ENCODE measurements at places on chromosomes 5 and 9. TPM values are rescaled to one million over a fixed set of nuclear protein-coding genes. Genes with fewer than 3 reads are reported as not detected.

SLC36A3 gene
- not detected for total RNA-seq

ZNF618 gene
- 7.6 TPM for total RNA-seq

ADCY2 gene
- not detected for total RNA-seq

ZFR gene
- total RNA-seq: 61.9 TPM

TMEM215 gene
- 0.03 TPM for total RNA-seq

PCDHGA2 gene
- 0.70 TPM for total RNA-seq

PLAC8L1 gene
- 0.26 TPM for total RNA-seq

SLC34A1 gene
- total RNA-seq: not detected

ORM1 gene
- not detected for total RNA-seq

PIP5KL1 gene
- 1.3 TPM for total RNA-seq

KLHL9 gene
- total RNA-seq: 19.6 TPM

URM1 gene
- 67.0 TPM for total RNA-seq

SFXN1 gene
- 97.6 TPM for total RNA-seq

MROH2B gene
- not detected for total RNA-seq

OMD gene
- not detected for total RNA-seq

All from A549 treated with GW870086 at 1 μM for 4 hours (cell line).